Stimulated activated CD8-positive, alpha-beta memory T cell treated with anti-CD3 and anti-CD28 coated beads, Interleukin-15, amount 100 ng/mL, for 4 hours (primary cell): ENCODE measurements at places on chromosomes 3 and 15.

GRCh38 chr15:62248277-62248984 lies 83.3 kb upstream of the C2CD4B start:
- no peak for DNase-seq

DNA sequence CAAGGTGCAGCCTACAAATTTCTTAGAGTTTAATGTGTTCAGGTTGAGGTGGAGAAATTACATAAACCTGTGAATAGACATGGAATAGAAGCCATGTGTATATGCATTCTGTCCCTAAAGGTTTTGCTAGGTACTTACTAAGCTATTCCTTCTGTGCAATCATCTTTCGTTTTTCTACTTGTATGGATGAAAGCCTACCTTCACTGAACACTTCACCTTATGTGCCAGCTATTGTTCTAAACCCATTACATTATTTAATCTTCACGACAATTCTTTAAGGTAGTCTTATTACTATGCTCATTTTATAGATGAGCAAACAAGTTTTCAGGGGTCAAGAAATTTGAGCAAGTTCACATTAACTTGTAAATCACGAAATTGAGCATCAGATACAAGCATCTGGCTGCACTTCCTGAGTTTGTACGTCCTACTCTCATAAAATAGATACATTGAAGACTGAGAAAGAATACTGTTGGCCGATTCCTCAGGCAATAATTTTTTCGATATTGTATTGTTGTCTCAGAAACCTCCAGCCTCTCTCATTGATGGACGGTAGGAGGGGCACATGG lies 635 bp upstream of the RCN2 start:
- no peak for DNase-seq

DNA sequence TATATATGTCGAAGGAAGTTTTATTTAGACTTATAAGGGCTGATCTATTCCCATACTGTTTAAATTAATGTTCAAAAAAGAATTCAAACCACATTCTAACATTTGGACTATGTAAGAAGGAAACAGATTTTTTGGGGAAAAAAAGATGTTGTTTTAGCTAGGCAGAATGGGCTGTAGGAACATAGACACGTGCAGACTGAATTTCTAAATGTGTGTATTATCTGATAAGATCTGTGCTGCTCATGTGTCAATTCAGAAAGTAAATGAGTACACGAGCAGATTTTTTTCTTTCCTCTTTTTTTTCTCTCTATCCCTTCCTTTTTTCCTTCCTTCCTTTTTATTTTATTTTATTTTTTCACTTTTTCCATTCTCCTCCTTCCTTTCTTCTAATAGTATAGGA lies 259.5 kb upstream of the KCNH8 start:
- no peak for DNase-seq

DNA sequence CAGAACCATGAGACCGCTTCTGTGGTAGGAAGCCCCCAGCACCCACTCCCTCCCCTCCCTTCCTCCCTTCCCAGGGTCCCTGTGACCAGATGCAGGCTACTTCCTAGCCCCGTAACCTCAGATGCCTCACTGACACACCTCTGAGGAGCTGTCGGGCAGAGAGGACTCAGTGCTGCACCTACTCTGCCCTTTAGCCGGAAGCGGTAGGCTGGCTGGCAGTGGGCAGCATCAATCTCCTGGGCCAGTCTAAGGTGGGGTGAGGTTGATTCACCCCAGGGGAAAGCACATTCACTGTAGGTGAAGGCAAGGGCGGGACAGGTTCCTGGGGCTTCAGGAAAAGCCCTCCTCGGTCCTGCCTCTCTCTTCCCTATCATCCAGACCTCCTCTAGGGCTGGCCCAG lies 19.1 kb downstream of the CSRNP1 start:
- DNase-seq: no peak

DNA sequence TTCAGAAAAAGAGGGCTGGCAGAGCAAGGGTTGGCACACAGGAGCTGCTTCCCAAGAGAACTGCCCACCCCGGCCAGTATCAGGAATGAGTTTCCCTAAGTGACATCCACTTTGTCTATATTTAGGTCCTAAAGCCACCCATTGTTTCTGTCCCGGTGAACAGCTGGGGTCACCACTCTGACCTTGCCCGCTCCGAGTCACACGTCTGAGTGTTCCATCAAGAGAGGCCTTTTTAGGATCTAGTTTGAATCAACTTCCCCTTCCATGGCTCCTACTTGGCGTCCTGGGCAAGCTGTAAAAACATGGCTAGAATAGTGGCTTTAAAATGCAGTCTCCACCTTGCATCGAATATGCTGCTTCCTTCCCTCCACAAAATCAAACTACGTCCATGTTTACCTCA lies 109.6 kb upstream of the ARHGEF3 start:
- no peak for DNase-seq

DNA sequence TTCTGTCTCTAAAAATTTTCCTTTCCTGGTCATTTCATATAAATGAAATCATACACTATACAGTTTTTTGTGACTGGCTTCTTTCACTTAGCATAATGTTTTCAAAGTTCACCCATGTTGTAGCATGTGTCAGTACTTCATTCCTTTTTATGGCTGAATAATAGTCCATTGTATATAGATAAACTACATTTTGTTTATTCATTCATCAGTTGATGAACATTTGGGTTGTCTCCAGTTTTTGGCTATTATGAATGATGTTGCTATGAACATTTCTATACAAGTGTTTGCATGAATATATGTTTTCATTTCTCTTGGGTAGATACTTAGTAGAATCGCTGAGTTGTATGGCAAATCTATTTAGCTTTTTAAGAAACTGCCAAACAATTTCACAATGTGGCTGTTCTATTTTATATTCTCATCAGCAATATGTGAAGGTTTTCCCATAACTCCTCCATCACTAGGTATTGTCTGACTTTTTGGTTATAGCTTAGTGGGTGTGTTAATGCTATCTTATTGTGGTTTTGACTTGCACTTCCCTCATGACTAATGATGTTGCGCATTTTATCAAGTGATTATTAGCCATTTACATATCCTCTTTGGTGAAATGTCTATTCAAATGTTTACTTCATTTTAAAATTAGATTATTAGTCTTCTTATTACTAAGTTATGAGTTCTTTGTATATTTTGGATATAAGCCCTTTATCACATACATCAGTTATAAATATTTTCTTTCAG lies 21.7 kb upstream of the AP4E1 start:
- no peak for DNase-seq

- DNase-seq: no peak
These were observed 464.8 kb downstream of the EPHA3 start for GRCh38 chr3:89572261-89572660.

- no peak for DNase-seq
These were observed 790.1 kb upstream of the CFAP20DC start for GRCh38 chr3:59839810-59840515.

DNA sequence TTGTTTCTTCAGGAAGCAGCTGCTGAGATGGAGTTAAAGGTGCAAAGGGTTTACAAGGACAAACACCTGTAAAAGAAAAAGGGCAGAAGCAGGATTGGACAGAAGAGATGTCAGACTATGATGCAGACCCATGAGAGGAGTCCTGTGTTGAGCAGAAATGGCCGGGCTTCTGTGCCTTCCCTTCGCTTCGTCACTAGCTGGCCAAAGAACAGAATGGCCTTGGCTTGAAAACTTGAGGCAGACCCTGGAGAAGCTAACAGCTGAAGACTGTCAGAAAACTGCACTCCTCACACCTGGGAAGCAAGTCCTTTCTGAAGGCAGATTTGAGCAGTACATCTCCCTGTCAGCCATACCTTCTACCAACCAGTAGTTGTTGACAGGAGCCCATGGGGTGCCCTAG lies 8.4 kb upstream of the NMNAT3 start:
- DNase-seq: no peak

DNA sequence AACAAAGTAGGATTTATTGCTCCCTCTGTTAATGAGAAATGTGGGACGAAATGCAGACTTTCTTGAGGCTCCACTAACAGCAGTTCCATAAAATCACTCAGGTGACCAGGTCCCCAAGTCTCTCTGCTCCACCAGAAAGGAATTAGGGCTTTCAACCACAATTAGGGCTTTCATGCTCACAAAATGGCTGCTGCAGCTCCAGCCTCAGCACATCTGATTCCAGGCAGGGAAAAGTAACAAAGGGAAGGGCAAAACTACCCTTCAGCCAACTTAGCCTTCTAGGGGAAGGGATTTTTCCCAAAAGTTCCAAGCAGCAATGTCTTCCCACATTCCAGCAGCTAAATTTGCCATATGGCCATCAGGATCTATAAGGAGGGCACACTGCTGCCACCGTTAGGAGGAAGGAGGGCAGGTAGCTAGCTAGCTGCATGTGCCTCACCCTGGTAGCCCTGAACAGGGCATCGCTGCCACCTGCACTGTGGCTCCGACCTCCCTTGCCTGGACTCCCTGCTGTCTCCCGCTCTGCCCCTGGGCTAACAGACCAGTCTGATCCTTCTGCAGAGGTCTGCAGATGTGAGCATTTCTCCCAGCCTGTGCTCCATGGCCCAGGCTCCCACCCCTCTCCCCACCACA lies 12.8 kb downstream of the CFAP100 start:
- DNase-seq: no peak
